ENCODE measurements at places on chromosomes 12 and 14.

DNA sequence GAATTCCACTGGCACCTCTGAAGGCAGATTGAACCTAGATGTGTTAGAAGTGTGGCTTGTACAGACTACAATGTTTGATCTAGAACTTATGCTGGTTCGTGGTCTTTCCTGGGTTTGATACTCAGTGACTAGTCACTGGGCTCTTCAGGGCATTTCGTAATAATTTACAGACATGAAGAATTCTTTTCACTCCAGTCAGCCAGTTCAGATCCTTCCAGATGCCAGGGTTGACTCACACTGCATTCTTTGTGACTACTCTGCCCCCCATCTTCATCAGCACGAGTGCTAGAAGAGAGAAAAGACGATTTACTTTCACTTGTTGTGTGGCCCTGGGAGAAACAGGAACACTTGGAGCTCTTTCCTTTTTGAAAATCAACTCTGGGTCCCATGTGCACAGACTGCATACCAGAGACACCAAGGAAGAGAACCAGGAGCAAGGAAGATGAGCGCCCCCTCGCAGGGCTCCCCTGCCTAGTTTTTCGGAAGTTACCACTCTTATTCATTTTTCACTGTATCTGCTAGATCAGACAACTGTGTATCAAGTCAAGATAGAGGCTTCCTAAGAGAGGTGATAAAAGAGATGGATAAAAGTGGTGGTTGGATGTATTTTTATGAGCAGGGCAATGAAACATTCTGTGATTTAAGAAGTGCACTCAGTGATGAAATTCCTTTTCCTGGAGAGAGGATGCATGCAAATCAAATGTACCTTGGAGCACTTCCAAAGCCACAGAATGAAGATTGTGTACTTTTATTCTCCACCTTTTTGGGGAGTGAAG, 33.5 kb upstream of the EVL start:
- DNase-seq, result no peak

- DNase-seq, result no peak
Measured at GRCh38 chr14:53715193-53715721, 241.4 kb downstream of the BMP4 start.

- no peak for DNase-seq
Measured at GRCh38 chr12:105190530-105190929, 45.4 kb downstream of the APPL2 start.

DNA sequence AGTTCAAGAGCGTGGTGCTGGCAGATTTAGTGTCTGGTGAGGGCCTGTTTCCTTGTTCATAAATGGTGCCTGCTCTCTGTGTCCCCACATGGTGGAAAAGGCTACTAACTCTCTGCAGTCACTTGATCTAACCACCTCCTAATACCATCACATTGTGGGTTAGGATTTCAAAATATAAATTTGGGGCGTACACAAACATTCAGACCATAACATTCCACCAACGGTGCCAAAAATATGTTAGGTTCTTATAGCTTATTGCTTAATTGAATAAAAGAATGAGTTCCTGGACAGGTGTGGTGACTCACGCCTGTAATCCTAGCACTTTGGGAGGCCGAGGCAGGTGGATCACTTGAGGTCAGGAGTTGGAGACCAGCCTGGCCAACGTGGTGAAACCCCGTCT, 3.4 kb upstream of the DYRK2 start:
- no peak for DNase-seq

GRCh38 chr14:68157971-68158371, 338.4 kb downstream of the RAD51B start:
- no peak for DNase-seq

DNA sequence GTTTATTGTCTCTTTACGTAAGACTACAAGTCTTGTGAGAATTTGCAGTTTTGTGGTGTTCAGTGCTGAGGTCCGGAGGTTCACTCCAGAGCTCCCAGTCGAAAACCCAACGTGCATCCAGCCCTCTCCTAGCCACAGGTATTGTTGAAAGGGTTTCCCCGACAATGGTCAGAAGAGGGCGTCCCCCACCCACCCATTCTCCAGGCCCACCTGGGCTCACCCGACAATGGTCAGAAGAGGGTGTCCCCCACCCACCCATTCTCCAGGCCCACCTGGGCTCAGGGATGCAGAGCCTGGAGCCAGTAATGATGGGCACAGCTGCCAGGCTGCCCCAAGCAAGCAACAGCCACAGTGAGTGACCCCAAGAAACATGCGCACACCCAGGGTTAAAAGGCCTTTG, 126.8 kb upstream of the EVL start:
- DNase-seq, result no peak

DNA sequence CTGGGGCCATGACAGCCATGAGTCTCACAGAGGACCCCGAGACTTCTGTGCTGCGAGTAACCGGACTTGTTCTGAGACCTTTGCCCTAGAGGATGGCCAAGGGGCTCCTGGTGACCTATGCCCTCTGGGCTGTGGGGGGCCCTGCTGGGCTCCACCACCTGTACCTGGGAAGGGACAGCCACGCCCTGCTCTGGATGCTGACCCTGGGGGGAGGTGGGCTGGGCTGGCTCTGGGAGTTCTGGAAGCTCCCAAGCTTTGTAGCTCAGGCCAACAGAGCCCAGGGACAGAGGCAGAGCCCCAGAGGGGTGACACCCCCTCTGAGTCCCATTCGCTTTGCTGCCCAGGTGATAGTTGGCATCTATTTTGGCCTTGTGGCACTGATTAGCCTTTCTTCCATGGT, 2.1 kb downstream of the DNAJC22 start:
- DNase-seq, result no peak

GRCh38 chr12:122187466-122187865, 4.5 kb downstream of the LRRC43 start:
- DNase-seq, result no peak

- DNase-seq, result no peak
Measured at GRCh38 chr12:52458861-52459260, 6.9 kb upstream of the KRT6B start.

- DNase-seq, result peak; percentile 39
Measured at GRCh38 chr14:102317564-102318248, 1.8 kb upstream of the ZNF839 start.

DNA sequence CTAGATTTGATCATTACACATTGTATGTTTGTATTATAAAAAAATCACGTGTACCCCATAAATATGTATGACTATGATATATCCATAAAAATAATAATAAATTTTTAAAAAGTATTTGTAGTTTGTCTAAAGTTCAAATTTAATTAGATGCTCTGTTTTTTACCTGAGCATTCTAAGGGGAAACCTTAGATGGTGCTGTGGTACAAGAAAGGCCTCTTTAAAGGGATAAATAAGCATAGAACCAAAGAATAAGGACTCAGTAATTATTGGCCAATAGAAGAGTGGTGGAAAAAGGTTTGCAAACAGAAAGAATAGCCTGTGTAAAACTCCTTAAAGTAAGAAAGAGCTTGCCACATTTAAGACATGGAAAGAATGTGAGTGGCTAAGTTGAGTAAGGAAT, 580.1 kb upstream of the SEL1L start:
- no peak for DNase-seq

DNA sequence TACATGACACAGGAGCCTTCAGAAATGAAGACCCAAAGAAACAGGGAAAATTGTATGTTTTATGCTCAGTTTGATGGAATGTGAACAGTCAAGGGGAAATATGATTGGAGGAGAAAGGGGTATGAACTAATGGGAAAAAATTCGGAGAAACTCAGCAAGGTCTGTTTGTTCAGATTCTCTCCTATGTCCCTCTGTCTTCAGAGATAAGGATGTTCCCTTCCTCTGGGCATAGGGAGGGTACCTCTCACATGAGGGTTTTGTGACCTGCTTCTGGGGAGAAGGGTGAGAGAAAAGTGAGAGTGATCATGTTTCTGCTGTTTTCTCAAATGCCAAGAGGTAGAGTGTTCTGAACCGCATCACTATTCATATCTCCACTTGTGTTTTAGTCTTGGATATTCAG, 26.6 kb upstream of the LIMA1 start:
- no peak for DNase-seq

GRCh38 chr12:5268424-5269210, 163.3 kb upstream of the NTF3 start:
- no peak for DNase-seq

Data from activated T-helper 2 cell treated with anti-CD3 and anti-CD28 coated beads, Interferon-gamma antibody, Interleukin-2, Interleukin-4, amounts not matched to agents 10 μg/mL and 5 μg/mL and 100 μg/mL, durations not matched to agents 14 hours and 24 hours and 36 hours (primary cell).